Renal pelvis (tissue), 12 donors: ENCODE measurements at places on chromosomes 2 and 18. TPM values are rescaled to one million over a fixed set of nuclear protein-coding genes. Genes with fewer than 3 reads are reported as not detected.
A peak's percentile ranks its signal among the peaks of the same experiment; 100 is the strongest.

- DNase-seq = no peak
Observed at GRCh38 chr2:217864963-217865772, 137.6 kb downstream of the TNS1 start.

- no peak for DNase-seq
Observed at GRCh38 chr2:198186257-198186656, 381.9 kb downstream of the PLCL1 start.

DNA sequence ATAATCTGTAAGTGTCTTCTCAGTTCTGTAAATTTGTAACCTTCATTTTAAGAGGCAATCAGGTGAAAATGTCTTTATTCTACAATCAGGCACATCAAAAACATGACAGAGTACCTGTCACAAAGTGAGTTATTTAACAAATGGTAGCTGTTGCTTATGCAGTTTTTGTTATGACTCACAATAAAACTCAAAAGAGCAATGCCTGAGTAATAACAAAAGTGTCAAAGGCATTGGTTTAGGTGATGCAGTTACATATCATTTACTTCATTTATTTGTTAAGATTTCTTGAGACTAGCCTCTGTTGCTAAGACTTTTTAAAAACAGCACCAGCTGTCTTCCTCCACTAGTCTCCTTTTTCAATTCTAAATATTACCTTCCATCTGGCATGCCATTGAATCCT is 177.8 kb downstream of the KIAA1328 start:
- DNase-seq = no peak

- DNase-seq = no peak
Observed at GRCh38 chr18:12777500-12777944, 74.7 kb downstream of the PSMG2 start.

GRCh38 chr2:135740206-135740605 is 1.4 kb upstream of the UBXN4 start:
- DNase-seq = no peak

DNA sequence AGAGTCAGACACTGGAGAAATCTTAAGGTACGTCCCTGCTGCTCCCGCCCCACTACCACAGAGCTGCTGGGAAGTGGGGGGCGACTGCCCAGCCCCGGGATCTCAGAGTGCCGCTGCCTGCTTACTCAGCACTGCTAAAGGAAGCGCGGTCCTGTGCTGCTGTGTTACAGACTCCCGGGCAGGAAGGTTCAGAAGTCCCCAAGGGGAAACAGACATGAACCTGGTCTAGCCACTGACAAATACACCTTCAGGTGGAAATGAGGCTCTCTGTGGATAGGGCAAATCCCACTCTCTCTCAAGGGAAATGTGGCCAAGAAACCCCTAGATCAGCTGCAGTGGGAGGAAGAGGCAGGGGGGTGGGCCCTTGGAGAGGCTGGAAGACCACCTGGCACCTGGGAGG is 13.7 kb downstream of the MTERF4 start:
- no peak for DNase-seq

GRCh38 chr18:267380-267687 is 513 bp downstream of the THOC1 start:
- DNase-seq = no peak

- no peak for DNase-seq
Observed at GRCh38 chr18:6580401-6580800, 149.1 kb upstream of the ARHGAP28 start.

DNA sequence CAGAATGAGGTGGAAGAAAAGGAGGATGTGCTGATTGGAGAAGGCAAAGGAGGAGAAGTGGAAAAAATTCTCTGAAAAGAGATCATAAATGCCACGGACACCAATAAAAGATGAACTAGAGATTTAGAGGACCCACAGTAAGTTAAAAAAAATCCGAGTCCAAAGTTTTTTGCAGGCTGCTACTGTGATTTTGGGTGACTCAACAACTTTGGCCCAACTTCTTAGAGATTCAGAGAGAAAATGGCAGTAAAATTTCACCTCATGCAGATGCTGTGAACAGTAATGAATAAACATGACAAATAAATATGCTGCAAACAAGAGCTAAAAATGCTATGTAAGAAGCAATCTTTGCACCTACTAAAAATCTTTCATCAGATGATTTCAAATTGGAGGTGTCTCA is 176.9 kb upstream of the SESTD1 start:
- no peak for DNase-seq

GRCh38 chr2:240327566-240327965 is 107.9 kb upstream of the GPC1 start:
- no peak for DNase-seq

- no peak for DNase-seq
Observed at GRCh38 chr2:145284551-145284950, 764.6 kb upstream of the ZEB2 start.

DNA sequence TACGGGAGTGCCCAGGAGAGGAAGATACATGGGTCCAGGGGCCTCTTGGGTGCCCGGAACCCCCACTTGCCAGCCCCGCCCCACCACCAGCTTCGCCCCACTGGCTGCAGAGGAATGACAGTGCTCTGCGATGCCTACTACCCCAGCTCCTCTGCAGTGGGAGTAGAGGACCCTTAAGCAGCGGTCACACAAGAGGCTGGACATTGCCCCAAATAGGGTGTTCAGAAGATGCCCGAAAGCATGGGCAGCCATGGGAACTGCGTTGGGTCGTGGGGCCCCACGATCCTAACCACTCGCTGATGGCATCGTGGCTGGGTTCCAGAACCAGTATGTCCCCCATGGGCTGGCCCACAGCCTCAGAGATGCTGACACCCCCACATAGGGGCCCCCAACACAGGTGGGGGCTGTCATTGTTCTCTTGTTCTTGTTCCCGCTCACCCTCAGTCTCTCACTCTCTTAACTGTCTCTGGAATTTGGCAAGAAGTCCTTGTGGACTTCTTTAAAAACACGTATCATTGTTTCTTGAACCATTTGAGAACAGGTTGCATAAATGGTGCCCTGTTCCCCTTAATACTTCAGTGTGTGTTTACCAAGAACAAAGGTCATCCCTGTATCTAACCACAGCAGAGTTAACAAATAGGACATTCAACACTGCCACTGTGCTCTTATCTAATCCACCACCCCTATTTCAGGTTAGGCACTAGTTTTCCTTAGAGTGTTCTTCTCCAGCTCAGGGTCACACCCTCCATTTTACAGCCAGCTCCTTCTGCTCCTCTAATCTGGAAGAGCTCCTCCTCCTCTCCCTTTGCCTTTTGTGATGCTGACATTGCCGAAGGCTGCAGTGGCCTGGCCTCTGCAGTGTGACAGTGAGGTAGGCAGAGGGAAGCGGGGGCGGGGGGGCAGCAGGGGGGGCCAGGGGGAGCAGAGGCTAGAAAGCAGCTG is 76.3 kb downstream of the STPG4 start:
- no peak for DNase-seq

- DNase-seq = no peak
Observed at GRCh38 chr2:234917211-234917975, 34.4 kb upstream of the SH3BP4 start.

- no peak for DNase-seq
Observed at GRCh38 chr18:44887227-44887631, 206.5 kb downstream of the SETBP1 start.

DNA sequence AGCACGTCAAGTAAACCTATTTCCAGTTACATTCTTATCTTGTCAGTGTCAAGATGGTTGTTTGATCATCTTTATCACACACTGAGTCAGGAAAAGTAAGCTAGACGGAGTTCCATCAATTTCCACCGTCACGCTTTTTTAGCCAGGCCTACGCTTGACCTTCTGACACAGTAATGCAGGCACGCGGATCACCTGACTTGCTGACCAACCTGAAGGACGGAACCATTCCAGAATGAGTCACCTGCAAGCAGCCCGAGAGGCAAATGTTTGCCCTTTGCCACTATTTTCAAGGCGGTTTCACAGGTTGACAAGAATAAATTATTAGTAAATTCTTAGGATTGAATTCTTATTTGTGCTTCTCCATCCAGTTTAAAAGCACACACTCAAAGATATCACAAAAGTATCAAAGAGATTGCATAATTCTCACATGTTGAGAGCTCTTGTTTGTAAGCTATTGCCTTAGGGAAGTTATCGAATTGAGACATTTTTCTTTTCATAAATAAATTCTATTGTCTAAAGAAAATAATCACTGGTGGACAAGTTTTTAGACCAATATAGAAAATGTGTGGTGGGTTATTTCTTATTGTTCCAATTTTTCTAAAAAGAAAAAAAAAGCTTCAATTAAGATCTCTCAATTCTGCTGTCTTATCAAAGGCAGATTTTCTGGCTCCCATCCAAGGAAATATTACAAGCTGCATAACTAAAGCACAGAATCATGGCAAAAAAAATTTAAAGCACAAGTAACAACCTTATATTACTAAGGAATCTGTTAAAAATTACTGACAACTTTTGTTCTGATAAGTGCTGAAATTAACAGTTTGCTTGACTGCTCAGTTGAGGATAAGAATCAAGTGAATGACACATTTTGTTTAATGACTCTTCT is 31.9 kb downstream of the UXS1 start:
- DNase-seq = peak; percentile 21

DNA sequence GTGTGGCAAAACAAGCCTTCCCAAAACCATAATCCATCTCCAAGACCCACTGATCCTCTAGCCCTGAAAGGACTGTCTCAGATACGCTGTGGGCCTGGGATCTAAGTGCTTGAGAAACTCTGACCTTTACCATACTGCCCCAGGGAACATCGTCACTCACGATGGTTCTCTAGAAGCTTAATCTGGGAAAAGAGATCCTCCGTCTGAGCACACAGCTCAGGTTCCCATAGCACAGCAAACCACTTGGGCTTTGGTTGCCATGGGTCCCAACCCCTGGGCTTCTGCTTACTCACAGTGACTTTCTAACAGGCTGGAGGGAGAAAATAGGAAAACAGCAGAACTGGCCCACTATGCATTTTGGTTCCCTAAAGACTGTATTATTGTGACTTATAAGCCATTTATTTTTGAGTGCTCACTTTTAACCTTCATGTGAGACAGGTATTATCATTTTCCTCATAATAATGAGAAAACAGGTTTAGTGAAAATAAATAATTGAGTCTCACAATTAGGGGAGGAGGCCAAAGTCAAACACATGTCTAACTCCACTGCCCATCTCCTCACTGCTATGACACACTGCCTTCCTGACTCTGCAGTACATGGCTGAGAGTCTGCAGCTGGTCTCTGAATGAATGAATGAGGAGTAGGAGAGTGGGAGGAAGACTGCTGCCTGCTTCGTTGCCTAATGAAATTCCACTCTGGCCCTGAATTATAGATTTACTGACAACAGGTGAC is 46.7 kb downstream of the REEP1 start:
- no peak for DNase-seq

DSC3 gene
- 3.7 TPM for polyA plus RNA-seq

PTPRN gene
- polyA plus RNA-seq = 0.17 TPM

NAT8 gene
- polyA plus RNA-seq = 30.4 TPM

MC5R gene
- 0.28 TPM for polyA plus RNA-seq

CROCC2 gene
- polyA plus RNA-seq = 0.06 TPM

HK2 gene
- 12.4 TPM for polyA plus RNA-seq

REG3G gene
- not detected for polyA plus RNA-seq

ITGA4 gene
- polyA plus RNA-seq = 27.9 TPM

COL5A2 gene
- 147 TPM for polyA plus RNA-seq
